MG63 (cell line): ENCODE measurements at places on chromosomes 2 and 18. TPM values are rescaled to one million over a fixed set of nuclear protein-coding genes. Genes with fewer than 3 reads are reported as not detected.

DNA sequence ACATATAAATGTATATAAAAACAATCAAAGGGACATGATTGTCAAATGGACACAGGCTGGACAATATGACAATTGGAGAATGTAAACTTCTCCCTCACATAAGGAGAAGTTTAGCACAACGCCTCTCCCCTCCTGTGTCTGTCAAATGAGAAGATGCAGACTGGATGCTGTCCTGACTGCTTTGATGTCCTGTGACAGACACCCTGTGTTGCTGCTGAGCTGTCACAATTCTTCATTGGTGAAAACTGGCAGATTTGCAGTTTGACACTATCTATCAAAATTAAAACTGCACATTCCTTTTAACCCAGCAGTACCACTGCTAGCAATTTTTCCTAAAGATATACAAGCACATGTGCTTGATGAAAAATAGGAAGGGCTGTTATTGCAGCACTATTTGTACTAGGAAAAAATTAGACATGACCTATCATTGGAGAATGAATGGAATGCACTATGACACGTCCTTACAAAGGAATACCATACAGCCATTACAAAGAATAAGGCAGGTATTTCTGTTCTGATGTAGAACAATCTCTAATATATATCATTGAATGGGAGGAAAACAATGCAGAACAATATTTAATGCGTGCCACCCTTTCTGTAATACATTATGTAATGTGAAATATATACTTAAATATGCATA lies 12.4 kb downstream of the DPYSL5 start:
- DNase-seq: no peak

DNA sequence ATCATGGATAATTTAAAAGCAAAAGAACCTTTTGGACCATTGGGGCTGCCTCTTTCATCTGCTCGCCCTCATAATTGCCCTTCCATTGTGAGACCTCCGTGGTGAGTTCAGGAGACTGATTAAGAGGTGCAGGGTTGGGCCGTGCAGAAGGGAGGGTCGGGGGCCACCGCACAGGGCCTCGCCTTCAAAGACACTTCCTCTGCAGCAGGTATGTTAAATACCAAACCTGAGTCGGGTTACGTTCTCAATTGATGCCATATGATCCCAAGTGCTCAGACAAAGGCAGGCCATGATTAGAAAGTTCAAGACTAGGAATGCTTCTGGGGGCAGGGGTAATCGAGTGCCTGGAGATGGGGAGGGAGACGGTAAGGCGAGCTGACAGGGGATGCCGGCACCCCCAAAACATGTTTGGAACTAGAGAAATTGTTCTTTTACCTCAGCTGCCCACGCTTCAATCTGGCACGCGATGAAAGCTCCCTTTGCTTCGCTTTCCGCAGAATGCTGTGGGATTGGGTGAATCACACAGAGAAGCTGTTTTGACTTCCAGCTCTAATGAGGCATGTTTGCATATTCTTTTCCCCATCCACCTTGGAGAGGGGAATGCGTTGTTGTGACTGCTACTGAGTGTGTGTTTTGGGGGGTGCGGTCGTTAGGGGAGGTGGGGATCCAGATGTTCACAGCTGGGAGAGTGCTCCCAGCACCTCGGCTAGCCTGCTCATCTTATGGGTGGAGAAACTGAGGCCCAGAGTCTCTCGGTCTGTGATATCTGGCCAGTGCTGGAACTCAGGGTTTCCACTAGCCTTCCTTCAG lies 309.1 kb downstream of the MYCN start:
- no peak for DNase-seq

- DNase-seq: peak; percentile 10
Observed at GRCh38 chr2:173151671-173152401, 76.2 kb downstream of the MAP3K20 start.

GRCh38 chr18:75112186-75113096 lies 96.5 kb downstream of the PTGR3 start:
- DNase-seq: no peak

- DNase-seq: no peak
Observed at GRCh38 chr2:149597050-149597667, 9.6 kb upstream of the MMADHC start.

DNA sequence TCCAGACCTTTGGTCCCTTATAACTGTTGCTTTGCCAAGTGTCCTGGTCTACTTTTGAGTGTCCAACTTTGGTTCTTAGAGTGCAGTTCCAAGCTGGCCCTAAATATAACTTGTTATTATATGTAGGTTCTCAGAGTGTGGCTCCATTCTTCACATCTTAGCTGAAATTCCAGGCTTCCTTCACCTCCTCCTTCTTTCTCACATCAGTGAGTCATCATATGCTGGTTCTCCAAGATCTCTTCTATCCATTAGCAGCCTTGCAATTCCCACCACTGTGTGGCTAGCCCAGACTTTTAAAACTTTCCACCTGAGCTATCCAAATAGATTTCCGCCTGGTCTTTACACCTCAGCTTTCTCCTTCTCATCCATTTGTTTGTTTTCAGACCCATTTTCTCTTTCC lies 12.6 kb upstream of the CXCR4 start:
- no peak for DNase-seq

DNA sequence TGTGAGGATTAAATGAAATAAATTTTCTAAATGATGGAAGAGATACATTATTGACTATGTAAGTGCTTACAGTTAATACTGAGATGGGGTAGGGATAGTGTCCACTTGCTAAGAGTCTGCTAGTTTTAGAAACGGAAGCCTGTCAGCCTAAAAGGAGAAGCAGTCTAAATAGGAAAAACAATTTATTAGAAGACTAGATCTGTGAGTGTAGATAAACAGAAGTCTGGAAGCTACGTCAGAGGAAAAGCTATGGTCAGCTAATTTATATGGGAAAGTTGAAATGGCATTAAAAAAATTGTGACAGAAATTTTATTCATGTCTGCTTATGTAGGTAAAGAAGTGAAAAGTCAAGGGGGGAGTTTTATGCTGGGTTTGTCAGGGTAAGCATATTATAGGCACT lies 1338.4 kb upstream of the CHAC2 start:
- DNase-seq: no peak

DNA sequence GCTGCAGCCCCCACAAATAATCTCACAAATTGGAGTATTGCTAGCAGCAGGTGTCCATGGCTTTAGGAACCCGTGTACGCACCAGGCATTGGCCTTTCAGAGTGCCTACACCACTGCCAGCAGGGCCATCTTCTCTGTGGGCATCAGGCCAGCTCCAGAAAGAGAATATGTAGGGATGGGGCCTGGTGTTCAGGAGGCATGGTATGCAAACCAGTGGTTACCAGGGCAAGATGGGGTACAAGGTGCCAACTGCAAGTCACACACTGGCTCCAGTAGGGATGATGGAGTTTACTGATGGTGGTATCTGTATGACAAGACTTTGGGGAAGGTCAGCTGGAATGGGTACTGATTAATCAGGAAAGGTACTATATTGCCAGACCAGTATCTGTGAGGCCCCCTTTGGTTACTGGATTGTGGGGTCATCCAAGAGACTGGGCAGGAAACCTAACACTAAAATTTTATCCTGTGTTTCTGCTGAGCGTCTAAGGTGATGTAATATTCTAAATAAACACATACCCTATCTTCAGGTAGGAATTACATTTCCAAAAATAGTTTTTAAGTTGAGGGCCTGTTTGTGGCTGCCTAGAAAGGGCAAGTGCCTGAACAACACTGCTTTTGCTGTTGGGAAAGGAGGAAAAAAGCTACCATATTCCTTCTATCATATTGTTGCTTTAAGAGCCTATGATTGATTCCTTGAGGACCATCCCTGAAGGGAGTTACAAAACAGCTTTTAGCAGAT lies 9.0 kb downstream of the CNOT9 start:
- no peak for DNase-seq

GRCh38 chr2:28325173-28325566 lies 67.5 kb upstream of the FOSL2 start:
- no peak for DNase-seq

DNA sequence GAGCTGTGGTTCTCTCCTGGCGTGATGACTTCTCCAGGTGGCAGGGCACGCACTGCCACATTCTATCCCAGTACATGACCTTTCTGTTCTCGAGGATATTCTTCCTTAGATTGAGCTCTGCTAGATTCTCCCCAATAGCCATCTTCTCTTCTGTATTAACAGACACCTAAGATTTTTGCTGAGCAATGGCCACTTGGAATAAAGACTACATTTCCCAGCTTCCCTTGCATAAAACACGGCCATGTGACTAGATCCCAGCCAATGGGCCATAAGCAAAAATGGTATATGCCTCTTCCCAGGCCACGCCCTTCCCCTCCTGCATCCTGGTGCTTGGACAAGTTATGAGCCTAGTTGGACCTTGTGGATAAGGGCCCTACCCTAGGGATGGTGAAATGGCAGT lies 82.1 kb downstream of the EIF2AK3 start:
- DNase-seq: peak; percentile 59

- DNase-seq: no peak
Observed at GRCh38 chr18:65025756-65026155, 725.1 kb upstream of the CDH7 start.

DNA sequence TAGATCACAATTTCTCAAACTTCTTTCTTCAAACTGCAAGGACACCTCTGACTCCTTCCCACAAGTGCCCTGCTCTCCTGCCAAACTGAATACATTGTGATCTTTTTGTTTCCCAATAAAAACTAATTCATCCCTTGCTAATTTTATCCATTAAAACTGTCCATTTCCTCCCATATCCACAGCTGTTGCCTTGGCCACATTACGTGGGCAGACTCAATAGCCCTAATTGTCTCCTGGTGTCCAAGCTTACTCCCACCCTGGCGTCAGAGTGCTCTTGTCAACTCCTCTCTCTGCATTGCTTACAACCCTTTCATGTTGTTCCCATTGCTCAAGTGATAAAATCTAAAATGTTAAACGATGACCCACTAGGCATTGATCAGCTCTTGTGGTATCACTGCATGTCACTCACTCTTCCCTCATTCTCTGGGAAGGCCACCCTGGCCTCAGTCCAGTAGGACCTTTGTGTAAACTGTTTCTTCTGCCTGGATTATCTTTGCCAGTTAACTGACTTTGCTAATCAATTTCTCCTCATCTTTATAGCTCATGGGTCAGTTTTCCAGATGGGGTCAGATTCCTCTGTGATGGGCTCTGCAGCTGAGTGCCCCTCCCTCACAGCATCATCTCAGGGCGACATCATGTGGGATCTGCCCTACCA lies 525.0 kb downstream of the SLC4A3 start:
- DNase-seq: no peak

SCN9A gene
- total RNA-seq: 2.1 and 2.2 TPM in 2 replicates
